ENCODE measurements at places on chromosomes 4 and X. TPM values are rescaled to one million over a fixed set of nuclear protein-coding genes. Genes with fewer than 3 reads are reported as not detected.

The SLC4A4 gene
- not detected for total RNA-seq

The GABRG1 gene
- total RNA-seq = not detected

The HELT gene
- total RNA-seq = not detected

DNA sequence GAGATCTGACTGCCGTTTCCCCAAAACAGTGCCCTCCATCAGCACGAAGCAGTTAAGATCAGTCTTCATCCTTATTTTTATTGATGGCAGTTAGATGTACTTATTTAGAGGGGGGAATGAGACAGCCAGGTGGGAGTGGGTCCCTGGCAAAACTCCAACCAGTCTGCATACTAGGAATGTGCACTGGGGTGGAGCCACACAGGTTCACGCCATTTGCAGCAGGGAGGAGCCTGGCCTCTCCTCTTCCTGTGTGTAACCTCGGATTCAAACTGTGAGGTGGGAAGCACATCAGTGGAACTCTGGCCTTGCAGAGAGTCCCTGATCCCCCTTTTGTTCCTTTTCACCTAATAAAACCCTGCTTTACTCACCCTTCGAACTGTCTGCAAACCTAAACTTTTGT, 987.7 kb upstream of the GRIA3 start:
- no peak for DNase-seq

DNA sequence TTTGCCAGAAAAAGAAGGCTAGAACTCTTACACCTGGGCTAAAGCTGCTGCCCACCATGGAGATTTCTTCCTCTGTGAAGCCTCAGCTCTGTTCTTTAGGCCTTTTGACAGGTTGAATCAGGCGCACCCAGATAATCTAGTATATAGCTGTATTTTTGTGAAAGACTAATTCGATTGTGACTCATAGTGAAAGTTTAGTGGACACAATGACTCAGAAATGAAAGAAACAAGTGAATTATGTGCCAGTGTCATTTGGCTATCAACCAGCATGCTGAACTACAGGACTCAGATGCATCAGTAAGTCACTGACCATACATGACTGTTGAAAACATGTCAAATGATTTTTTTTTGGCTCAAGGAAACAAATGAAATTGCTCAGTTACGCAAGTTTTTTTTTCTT, 425.4 kb downstream of the SLITRK2 start:
- peak; percentile 88 for DNase-seq

GRCh38 chr4:163404580-163404979, 60.9 kb downstream of the NPY5R start:
- peak; percentile 2 for DNase-seq

DNA sequence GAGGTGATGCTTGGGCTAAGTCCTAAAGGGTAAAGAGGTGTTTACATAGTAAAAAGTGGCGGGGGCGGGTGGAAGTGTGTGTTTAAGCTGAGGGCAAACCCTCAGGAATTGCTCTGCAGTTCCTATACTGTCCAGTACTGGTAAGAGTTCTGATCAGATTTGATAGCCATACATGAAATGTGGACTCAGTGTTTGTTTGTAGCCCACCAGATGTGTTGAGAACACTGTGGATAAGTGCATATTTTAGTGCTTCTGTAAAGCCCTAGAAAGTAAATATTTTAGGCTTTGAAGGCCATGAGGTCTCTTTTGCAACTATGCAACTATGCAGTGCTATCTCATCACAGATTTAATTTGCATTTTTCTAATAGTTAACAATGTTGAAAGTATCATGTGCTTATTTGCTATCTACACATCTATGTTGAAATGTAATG, 80.7 kb upstream of the EOLA2 start:
- DNase-seq = no peak

DNA sequence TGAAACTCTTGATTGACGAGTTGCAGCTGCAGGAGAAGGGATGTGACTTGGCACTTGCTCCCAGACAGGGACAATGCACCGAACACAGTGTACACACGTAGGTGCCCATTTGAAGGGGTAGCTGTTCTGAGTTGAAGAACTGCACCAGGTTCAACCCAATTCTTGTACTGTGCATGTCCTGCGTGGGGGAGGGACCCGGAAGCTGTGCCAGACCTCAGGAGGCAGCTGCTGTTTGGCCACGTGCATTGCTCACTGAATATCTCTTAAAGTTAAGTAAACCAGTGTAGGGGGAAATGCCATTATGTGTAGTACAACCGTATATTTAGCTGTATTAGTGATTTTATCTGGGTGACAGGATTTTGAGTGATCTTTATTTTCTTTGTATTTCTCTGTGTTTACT, 12.0 kb upstream of the RBBP7 start:
- DNase-seq = no peak

- no peak for DNase-seq
These were observed 128.7 kb downstream of the DCLK2 start for GRCh38 chr4:150206954-150207353.

DNA sequence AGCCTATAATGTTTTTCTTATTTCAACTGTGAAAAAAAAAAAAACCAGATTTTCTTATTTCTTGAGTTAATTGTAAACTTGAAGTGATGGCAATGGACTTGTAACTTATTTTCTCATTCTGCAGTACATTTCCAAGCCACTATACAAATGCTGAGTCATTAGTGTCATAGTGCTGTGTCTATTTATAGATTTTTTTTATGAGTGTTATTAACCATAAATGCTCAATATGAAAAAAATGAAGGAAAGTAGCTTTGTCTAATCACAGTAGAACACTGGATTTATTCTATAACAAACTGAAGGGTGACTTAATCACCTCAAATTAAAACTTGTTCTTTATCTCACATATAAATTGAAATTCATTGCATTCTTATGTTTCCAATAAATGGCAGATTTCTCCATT, 718.6 kb downstream of the CCSER1 start:
- peak; percentile 16 for DNase-seq

GRCh38 chr4:141636082-141636770, at the start of gene IL15:
Gene IL15, plus strand, starts transcription at chr4:141636583. Its CDS starts 82,882 bp downstream, at chr4:141719465.
- peak; percentile 80 for DNase-seq

GRCh38 chrX:100652266-100652665, 8.3 kb downstream of the SRPX2 start:
- DNase-seq = no peak

DNA sequence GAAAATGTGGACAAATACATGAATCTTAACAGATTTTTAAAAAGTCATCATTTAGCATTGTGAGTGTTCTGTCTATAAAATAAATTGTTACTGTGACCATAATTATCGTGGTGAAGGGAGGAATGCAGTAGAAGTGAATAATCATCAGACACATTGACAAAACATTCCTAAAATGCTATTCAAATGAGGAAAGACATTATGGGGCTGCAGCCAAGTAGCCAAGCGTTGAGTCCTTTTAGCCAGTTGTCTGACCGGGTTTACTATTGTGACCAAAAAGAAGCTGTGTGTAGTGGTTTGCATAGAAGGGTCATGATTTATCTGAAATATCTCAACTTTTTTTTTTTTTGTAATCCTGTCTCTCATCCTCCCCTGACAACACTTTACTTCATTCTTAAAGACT, 19.5 kb downstream of the WWC2 start:
- DNase-seq = peak; percentile 57

DNA sequence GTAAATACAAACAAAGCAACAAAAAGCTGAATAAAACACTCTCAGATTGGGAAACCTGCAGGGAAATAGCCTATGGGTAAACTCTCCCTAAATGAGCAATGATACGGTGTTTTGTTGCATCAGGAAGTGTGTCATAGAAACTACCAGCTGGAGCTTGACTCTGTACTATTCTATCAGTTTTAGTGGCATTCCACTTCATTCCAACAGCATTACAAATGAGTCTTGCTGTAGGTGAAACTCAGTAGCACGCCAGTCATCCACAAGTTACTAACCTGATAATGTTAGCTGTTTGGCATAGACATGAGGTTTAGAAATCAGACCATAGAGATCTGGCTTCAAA, 24.9 kb downstream of the FGFBP1 start:
- DNase-seq = peak; percentile 95

All from MCF 10A (cell line).